ENCODE measurements at places on chromosomes 11 and 22.

DNA sequence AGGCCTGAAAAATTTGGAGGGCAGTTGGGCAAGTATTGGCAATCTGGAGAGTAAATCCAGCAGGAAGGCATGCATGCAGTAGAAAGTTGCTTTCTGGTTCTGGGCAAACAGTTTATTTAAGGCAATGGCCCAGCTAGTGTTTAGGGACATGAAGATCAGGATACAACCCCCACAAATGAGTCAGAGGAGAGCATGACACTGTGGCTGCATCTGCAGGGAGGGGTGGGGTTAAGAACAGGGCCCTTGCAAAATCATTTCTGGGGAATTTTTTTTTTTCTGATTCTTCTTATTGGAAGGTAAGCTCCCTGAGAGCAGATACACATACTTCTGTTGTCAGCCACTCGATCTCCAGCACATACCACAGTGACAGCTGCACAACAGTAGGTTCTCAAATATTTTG lies 61.1 kb downstream of the FDX1 start:
- DNase-seq, result no peak

DNA sequence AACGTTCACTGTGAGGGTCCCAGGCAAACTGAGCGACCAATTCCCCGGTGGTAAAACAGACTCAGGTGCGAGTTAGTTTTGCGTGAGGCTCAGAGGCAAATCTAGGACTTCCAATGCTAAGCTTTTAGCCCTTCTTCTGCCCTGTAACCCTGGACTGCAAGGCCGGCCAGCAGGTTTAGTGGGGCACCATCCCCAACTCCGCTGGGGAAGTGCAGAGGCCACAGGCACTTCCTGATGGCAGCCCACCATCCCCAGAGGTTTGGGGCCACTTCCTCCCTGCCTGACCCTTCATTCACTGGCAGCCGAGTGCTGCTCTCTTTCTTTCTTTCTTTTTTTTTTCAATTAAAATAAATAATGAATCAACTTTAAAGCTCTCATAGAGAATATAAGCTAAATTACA lies 124.6 kb upstream of the B3GAT1 start:
- DNase-seq, result no peak

DNA sequence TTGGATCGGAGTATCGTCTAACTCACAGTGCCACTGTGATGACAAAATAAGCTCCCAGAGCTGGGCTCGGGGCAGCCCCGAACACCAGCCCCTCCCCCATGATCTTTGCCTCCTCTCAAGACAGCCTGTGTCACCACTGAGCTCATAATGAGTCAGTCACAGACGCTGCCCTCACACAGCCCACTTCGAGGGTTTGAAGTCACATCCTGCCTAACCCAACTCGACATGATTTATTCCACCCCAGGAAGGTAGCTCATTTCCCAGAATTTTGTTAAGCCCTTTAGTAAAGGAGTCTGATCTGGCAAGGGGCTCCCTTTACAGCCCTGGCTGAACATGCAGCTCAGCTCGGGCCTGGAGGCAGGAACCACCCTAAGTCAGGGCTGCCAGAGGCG lies 22.8 kb downstream of the MYH9 start:
- DNase-seq, result peak; percentile 82

GRCh38 chr11:100830978-100831732 lies 144.1 kb downstream of the ARHGAP42 start:
- DNase-seq, result no peak

GRCh38 chr11:32392840-32393239 lies 42.5 kb downstream of the WT1 start:
- no peak for DNase-seq

DNA sequence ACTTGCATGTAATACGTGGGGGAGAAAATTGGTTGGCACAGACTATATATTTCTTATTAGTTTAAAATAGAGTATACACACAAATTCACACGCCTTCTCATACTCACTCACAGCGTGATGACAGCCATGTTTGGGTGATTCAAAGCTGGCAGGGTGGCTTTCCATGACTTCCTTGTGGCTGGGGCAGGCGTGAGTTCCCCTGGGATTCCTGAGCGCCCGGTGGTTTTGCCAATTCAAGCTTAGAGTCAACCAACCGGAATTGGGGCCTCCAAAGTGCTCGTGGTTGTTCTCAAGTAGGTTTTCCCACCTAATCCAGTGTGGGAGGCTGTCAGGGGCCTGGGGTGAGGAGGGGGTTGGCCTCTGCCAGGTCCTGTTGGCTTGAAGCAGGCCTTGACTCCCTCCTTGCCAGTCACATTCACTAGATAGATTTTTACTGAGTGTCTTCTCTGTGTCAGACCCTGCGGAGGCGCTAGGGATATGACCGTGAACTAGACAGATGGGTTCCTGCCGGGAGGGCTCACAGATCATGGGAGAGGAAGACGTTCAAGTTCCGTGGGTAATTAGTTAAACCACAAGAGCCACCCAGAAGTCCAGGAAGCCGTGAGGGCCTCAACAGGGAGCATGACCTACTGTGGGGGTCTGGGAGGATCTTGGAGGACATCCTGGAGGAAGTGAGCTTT lies 11.5 kb downstream of the PKNOX2 start:
- DNase-seq, result no peak

- DNase-seq, result peak; percentile 98
Measured at GRCh38 chr11:108121274-108122155, at the start of gene ACAT1. TSS of gene ACAT1 (plus strand) at chr11:108121567. CDS start at chr11:108121607, 40 bp downstream.

DNA sequence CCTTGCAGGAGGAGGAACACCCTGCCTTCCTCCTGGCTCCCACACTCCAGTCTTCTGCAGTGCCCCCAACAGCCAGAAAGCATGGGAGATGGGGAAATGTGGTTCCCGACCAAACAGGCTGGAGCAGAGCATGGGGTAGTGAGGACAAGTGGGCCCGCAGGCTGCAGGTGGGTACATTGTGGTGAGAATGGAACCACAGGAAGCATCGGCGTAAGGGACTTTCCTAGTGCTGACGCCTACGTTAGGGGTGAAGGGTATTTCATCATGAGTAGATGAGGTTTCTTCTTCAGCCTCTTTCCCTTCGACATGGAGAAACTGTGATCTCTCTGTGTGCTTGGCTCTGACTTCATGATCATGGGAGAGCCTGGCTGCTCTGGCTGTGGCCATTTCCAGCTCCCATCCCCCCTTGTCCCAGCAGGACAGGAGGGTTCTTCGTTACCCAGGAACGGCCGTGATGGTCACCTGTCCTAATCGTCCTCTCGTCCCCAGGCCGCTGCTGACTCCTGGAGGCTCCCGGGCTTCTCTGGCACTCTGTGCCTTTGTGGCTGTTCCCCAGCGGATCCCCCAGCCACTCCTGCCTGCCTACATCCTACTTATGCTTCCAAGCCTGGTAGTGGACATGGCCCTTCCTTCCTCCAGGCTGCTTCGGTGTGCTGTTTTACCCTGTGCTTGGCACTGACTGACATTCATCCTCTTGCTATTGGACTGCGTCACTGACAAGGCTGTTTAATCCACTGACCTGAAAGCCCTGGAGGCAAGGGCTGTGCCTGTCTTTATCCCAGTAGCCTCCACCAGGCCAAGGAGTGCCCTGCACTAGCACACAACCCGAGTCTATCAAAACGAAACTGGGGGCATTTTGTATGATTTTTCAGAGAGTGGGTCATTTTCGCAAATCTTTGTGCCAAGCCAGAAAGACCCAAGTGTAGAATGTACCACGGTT lies 65.2 kb upstream of the CECR2 start:
- DNase-seq, result peak; percentile 34

- no peak for DNase-seq
Measured at GRCh38 chr11:60077216-60077817, 11.1 kb upstream of the MS4A2 start.

- DNase-seq, result no peak
Measured at GRCh38 chr11:73916435-73916834, 34.4 kb upstream of the DNAJB13 start.

DNA sequence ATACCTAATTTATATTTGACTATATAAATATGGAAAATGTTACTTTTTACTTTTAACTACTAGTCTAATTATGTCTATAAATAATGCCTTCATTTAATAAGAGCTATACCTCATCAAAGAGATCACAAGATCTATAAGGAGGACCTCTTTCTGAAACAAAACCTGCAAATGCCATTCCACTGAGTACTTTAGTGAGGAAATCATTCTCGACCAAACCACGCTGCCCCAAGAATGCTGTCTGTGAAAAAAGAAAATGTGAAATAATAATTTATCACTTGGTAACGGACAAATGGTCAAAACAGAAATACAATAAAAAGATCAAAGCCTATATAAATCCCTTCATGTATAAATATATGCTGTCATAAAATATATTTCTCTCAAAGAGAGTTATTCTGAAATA lies 301.7 kb downstream of the SBF2 start:
- DNase-seq, result no peak

DNA sequence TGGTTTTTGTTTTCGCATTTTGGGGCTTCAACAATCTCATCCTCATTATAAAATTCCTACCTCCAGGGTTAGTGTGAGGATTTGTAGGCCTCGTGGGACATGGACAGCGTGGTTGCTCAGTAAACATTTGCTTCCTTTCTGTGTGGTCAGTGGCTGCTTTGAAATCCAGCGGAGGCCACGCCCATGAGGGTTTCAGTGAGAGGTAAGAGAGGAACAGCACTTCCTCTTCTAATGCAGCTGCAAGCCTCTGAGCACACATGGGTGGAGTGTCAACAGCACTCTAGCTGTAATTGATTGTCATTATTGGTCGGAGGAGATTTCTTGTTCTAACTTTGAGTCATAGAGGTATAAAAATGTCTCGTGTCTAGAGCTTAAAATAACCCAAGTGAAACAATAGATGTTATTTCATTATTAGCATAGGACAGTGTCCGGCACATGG lies 6.0 kb upstream of the ARHGAP42 start:
- DNase-seq, result no peak

Measured in activated naive CD4-positive, alpha-beta T cell treated with anti-CD3 and anti-CD28 coated beads, Interleukin-2, amount 50 U/mL, for 72 hours (primary cell).